ENCODE measurements at places on chromosomes 1 and 21.

DNA sequence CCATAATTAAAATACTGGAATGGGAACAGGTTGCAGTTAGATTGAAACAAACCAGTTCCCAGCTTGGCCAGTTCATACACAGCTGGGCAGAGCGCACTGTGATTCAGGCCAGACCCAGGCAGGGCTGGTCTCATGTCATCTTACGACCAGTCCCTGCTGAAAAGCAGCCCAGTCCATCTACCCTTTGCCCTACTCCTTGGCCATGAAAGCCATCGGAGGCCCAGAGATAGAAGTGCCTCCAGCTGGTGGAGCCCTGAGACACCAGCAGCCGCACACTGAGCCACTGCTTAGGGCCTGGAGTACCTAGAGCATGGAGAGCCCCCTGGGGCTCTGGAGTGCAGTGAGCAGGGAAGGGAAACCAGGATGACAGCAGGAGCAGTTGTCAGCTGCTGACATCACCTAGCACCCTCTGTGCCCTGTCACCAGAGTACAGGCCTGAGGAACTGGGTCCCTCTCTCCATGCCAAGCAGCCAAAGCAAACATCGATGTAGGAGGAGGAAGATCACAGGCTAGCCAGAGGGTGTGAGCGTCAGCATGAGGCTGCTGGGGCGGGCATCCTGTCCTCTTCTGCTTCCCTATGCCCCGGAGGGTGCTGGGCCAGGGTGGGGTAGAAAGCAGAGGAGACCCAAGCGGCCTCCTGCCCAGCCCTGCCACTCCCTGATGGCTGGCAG, 34.2 kb upstream of the TMEM125 start:
- no peak for DNase-seq

GRCh38 chr1:94832446-94832845, 12.3 kb downstream of the SLC44A3 start:
- no peak for DNase-seq

DNA sequence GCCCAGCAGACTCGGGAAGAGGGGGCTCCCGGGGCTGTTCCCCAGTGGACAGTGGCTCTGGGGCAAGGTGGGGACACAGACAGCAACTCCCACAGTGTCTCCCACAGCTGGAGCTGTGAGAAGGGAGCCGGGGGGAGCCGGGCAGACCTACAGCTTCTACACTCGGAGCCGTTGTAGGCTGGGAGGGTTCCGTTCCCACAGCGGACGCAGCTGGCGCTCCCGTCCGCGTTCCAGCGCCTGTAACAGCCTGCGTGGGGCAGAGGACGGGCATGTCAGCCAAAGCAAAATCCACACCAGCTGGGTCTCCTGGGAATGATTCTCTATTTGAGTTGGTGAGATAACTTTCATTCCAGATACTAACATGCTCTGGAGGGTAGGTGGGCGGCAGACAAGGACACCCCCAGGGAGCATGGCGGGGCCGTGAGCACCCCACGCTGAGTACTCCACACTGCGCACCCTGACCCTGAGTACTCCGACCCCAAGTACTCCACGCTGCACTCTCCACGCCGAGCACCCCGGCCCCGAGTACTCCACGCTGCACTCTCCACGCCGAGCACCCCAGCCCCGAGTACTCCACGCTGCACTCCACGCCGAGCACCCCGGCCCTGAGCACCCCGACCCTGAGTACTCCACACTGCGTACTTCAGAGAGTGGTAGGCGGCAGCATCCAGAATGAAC, 13.4 kb upstream of the RNF223 start:
- no peak for DNase-seq

- no peak for DNase-seq
These were observed 17.0 kb downstream of the TNFRSF25 start for GRCh38 chr1:6448749-6449631.

DNA sequence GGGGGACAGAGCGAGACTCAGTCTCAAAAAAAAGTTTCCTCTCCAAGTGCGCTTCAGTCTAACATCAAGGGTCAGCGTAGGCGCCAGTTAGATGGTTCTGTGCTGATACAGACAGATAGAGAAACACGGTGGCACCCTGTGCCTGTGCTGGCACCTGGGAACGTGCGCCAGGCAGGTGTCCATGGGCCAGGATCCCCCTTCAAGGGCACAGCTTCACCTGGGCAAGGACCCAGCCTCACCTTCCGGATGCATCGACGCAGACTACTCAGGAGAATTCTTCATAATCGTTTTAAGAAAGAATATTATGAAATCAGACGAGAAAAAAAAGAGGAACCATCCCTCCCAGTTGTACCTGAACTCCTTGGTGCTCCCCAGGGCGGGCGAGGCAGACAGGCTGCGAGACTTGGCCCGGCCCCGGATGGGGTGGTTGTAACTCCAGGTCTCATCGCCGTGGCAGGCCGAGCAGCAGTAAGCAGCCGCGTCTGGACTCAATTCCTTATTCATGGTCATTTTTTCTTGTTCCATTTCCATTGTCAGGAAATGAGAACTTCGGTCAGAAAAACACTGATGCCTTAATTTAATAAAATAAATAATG, 13.3 kb downstream of the NADK start:
- DNase-seq = no peak

- DNase-seq = no peak
These were observed 752.3 kb upstream of the ADAMTS5 start for GRCh38 chr21:27719226-27719625.

DNA sequence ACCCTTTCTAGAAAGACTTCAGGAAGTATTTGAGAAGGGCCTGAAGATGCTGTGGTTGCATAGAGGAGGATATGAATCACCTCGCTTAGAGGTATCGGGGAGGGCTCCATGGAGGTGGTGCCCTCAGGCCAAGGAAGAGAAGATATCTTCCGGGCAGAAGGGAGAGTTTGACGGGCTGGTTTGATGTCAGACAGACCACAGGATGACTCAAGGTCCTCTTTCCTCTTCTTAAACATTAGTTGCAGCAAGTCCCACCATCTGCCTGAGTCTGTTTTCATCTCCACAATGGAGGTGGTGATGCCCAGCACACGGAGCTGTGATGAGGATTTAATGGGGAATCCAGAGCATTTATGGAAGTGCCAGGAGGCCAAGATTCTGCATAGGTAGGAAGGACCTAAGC, 25.1 kb upstream of the RUNX3 start:
- DNase-seq = no peak

DNA sequence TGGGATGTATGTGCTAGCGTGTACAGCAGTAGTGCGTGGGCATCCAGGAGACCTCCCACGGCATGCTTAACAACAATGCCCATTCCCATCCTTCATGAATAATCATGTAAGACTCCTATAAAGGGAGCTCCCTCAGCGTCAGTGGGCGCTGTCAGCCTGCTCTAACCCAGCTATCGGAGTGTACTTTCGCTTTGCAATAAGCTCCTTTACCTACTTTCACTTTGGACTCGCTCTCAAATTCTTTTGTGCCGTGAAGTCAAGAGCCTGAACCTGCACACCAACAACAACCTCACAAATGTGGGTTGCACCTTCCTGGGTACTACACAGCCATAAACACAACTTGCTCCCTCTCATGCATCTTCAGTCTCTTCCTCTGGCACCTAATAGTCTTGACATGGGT, 114.8 kb upstream of the PAXBP1 start:
- DNase-seq = peak; percentile 3

GRCh38 chr1:210565306-210565705, 236.6 kb downstream of the HHAT start:
- no peak for DNase-seq

DNA sequence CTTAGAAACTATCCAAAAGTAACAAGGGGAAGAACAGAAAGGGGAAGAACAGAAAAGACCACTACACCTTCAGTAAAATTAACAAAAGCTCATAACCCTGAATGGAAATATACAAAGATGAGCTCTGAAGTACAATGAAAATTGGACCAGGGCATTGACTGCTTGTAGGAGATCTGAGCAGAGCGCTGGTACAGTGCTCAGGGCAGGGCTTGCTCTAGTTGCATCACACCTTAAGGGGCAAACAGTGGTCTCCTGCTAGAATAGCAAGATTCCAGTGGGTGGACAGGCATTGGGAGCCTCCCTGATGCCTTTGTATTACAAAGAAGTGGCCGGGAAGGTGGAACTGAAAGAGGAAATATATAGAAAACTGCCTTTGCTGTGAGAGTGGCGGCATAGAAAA, 111.9 kb upstream of the RGS1 start:
- no peak for DNase-seq

GRCh38 chr1:10196976-10197375, 13.4 kb upstream of the KIF1B start:
- no peak for DNase-seq

- no peak for DNase-seq
These were observed 24.4 kb upstream of the DUSP23 start for GRCh38 chr1:159756397-159756796.

Measured in Calu3 (cell line).